Stimulated activated CD4-positive, alpha-beta T cell treated with anti-CD3 and anti-CD28 coated beads, Interleukin-12 subunit alpha, Interleukin-12 subunit beta, amount 100 ng/mL, for 4 hours (primary cell): ENCODE measurements at places on chromosomes 5 and 9.

- no peak for DNase-seq
Observed at GRCh38 chr5:36957953-36958537, 81.5 kb downstream of the NIPBL start.

GRCh38 chr5:131272307-131272706, 8.5 kb downstream of the CDC42SE2 start:
- no peak for DNase-seq

DNA sequence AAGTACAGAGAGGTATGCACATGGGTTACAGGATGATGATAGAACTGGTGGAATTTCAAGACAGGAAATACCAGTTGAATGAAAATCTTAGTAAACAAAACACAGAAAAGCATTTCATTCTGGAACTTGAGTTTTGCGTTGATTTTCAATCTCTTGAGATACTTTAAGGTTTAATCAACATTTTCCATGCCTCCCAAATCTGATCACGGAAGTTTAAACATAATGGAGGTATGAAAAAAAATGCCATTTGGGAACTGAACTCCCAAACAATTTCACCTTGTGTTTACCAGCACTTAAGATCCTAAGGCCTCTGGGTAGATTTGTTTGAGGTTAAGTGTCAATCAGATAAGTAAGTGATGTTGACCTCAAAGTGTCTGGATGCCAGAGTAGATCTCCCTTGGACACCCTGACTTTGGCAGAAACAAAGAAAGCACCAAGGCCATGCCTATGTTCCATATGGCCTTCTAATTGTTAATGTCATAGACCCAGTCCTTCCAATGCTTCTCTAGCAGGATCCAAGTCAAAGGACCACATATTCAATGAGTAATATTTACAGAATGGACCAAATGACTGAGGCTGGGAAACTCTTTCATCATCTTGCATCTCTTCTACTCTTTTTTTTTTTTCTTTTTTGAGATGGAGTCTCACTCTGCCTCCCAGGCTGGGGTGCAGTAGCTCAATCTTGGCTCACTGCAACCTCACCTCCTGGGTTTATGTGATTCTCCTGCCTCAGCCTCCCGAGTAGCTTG, 216.9 kb downstream of the ARRDC3 start:
- no peak for DNase-seq

DNA sequence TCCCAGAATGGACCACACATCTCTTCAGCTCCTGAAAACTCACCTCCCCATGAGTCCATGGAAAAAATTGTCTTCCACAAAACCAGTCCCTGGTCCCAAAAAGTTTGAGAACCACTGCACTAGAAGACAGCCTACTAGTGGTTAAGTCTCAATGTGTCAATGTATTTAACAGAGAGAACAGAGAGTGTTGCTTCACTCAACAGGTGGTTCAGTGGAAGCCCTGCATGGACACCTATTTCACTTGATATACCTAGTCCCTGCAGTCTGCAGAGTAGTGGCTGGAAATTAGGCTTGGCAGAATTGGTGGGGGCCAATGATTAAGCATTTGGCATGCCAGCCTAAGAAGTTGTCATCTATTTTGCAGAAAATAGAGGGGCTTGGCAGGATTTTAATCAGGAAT, 23.0 kb downstream of the IL7R start:
- DNase-seq, result no peak

GRCh38 chr5:170571875-170572852, 68.3 kb downstream of the KCNIP1 start:
- DNase-seq, result peak; percentile 57

GRCh38 chr5:79236970-79237739, 1.2 kb downstream of the JMY start:
- DNase-seq, result peak; percentile 24

GRCh38 chr5:68411161-68411560, 195.6 kb downstream of the PIK3R1 start:
- DNase-seq, result no peak

DNA sequence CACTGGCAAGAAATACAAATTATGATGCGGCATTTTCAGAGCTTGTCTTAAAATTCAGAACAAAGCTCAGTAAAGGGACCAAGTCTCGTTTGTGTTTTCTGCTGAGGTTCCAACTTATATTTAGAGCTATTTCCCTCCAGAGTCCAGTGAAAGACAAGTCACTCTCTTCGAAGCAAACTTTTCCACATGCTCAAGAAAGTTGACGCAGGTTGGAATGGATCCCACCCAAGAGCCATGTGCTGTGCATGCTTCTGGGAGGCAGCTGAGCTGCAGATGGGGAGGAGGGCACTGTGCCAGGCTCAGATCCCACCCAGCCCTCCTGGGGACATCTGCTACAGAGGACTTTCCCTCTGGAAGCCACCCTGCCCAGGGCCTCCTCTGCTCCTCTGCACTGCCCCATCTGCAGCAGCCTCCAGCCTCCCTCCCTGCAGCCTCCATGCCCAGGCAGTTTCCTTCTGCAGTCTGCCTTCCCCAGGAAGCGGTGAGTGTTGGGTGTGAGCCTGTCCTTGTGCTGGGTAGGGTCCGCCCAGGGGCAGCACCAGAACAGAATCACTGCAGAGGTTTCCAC, 75.3 kb downstream of the COL23A1 start:
- no peak for DNase-seq

GRCh38 chr9:135907006-135907430, 328 bp downstream of the CAMSAP1 start:
- no peak for DNase-seq

- no peak for DNase-seq
Observed at GRCh38 chr9:135785013-135785575, 83.1 kb downstream of the KCNT1 start.

DNA sequence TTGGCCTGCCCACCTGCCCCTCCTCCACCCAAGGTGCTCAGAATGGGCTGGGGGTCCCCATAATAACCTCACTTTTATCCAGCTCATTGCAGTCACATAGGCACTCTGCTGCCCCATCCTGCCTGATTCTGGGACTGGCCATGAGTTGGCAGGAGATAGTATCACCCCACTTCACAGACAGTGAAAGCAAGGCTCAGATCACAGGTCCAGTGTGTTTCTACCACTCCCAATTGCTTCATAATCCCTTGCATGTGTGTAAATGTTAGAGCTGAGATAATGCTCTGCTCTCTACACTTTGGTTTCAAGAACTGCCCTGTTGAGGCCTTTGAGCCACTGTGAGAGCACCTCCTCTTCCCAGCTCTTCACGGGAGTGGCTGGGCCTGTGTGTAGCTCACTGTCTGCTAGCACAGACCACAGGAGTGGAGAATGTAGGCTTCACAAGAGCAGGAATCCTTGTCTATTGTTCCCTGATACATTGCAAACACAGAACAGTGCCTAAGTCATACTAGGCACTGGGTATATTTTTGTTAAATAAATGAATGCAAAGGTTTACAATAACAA, 8.4 kb downstream of the PCYOX1L start:
- DNase-seq, result no peak

GRCh38 chr5:167503926-167504720, 787.3 kb upstream of the WWC1 start:
- DNase-seq, result no peak

DNA sequence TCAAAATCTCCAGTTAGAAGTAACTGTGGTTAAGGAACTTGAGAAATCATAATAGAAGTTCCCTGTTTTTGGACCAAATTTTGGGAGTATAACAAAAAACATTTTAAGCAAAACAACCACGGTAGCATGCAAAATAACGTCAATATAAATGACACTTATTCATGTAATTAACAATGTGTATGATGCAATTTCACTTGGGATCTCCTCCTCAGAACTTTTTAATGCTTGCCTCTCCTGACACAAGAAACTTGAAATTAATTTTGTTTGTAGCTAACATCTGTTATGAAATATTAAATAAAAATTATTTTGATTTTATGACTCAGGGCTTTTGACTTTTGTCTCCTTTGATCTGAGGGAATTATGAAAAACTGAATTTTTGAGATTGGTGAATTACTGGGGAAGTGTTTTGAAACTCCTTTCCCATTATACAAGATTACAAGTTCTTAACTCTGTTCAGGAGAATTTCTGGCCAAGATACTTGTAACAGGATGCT, 149.7 kb downstream of the ATP10B start:
- no peak for DNase-seq

DNA sequence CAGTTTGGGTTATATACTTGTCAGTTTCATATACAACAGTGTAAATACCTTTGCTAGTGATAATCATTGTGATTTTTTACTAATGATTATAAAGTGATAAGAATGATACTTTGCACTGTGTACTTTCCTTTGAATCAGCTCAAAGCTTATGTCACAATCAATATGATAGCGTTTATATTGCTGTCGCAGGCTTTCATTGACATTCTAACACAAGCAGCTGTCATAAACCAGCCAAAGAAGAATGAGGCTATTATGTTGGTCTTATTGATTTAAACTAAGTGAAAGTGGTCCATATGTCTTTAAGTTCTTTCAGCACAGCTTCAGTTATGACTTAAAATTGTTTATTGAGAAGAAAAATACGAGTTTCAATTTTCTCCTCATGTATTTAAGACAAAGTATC, 272.7 kb upstream of the RGMB start:
- DNase-seq, result no peak

DNA sequence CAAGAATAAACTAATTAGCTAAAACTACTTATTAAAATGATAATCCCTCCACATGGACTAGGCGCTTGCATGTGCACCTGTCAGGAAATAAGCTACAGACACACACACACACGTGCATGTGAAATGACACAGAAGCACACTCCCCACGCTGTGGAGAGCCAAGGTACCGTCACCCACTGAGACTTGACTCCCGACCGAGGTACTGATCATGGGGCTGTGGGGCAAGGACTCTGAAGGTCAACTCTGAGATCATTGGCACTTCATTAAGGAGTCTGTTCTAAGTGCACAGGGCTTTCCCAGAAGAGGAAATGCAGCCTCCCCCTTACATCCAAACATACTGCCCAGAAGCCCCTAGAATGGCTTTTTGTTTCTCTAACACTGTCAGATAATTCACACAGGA, 264.4 kb upstream of the WWC1 start:
- no peak for DNase-seq

DNA sequence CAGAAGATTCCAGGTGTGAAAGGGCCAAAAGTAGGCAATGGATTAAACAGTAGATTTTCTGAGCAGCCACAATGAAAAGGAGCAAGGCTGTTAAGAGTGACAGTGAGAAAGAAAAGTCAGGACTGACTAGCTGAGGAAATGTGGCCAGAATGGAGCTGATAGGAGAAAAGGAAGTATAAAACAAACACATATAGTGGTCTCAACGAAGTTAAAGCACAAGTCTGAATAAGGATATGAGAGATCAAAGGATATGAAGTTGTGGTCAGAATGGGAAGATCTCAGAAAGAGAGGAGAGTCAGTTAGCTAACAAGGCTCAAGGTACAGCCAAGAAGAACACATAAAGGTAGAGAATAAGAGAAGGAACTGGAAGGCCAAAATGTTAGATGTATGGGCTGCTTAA, 39.9 kb downstream of the FNIP1 start:
- no peak for DNase-seq

DNA sequence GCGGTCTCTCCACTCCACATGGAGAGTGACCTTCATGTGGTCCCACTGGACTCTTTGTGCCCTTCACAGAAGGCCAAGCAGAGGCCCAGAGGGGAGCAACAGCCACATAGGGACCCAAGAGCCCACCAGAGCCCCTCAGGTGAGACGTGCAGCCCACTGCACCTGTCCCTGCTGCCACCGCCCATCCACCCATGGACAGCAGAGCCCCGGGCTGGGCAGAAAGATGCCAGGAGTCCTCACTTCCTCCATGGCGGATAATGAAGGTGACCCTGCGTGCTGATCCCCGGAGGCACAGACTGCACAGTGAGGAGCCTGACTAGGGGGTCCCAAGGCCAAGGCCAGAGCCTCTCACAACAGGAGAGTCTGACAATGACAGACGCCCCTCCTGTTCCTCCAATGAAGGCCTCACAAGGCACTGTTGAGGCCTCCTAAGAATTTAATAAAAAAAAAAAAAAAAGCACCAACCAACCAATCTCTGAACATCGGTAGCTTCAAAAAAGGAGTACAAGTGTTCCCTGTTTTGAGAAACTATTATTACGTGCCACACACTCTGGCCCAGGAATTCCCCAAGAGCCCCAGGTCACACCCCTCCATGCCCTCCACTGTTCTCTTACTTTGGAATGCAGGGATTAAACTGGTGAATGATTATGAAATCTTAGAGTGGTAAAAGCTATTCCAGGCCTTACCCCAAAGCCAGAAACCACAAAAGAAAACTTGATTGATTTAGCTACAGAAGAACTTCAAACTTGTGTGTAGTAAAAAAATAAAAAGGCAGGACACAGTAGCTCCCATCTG, 2.8 kb upstream of the PPP1R26 start:
- no peak for DNase-seq

DNA sequence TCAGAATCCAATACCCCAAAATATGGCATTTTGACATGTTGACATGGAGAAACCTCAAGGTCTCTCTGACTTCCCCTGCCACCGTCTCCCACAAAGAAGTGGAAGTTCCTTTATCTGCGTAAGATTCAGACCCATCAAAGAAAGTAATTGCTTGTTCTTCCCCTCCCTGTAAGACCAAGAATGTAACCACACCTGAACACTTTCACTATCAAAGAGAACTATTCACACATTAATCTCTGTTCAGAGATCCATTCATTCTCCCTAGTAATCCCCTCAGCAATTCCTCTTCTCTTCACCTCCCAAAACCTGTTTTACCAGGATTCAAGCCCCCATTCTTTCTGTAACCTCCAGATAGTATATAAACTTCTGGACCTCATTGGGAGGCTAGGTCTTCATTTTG, 4.1 kb upstream of the SLC1A1 start:
- no peak for DNase-seq

DNA sequence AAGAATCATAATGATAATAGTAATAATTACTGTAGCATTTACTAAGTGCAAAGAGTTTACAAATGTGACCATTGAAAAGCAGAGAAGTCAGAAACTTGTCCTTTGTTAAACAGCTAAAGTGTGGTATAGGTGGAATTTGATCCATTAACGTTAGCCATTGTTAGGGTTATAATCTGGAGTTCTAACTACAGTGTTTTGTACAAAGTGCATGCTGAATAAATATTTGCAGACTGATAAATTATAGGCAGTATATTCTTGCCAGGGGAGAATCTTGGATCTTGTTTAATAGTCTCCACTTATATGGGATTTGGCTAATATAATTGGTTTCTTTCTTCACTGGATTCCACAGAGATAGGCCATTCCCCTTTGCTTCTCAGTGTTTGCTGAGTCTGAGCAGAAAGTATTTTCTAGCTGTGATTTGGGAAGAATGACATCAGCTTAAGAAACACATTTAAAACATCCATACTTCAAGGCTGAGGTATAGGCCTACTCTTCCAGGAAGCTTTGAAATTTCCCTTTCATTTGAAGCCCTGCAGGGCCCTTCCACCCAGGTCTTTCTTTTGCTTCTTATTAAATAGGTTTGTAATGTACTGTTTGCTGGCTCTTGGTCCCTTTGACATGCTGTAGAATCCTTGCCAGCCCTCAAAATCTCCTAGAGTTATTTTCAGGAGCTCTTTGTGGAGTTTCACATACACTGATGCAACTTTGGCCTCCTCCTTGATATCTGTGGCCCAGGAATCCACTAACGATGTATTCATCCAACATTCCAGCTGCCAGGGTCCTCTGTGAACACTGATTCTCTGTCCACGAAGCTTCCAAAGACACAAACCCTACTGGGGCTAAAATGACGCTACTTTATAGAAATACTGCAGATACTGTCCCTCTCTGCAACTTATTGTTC, 51.4 kb downstream of the ATP10B start:
- no peak for DNase-seq

- DNase-seq, result no peak
Observed at GRCh38 chr5:93621327-93621798, 38.3 kb downstream of the NR2F1 start.

GRCh38 chr5:54013556-54014194, 296.7 kb downstream of the ARL15 start:
- peak; percentile 10 for DNase-seq
